ENCODE measurements at places on chromosomes 16 and 17.

DNA sequence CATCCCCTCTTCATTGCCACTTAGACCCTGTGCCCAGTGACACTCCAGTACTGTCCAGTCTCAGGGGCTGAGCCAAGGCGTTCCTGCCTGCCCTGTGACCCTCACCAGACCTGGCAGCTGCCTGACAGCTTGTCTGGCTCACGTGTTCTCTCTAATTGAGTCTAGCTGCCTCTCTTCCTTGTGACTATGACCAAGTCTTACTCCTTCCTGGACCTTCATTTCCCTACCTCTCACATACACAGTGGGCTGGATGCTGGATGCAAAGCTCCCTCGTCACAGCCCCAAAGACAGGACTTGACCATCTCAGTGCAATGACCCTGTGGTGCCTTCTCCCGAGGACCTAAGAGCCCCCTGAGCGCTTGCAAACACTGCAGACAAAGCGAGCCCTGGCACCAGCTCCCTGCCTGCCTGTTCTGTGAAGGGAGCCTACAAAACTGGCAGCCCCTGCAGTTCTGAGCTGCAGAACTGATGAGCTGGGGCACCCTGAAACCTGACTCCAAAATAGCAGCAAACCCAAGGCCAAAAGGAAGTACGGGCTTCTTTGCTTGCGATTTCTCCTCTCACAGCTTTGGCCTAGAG lies 1.7 kb downstream of the DEXI start:
- peak; percentile 50 for DNase-seq

GRCh38 chr16:84049403-84050060 lies 6.9 kb upstream of the SLC38A8 start:
- no peak for DNase-seq

DNA sequence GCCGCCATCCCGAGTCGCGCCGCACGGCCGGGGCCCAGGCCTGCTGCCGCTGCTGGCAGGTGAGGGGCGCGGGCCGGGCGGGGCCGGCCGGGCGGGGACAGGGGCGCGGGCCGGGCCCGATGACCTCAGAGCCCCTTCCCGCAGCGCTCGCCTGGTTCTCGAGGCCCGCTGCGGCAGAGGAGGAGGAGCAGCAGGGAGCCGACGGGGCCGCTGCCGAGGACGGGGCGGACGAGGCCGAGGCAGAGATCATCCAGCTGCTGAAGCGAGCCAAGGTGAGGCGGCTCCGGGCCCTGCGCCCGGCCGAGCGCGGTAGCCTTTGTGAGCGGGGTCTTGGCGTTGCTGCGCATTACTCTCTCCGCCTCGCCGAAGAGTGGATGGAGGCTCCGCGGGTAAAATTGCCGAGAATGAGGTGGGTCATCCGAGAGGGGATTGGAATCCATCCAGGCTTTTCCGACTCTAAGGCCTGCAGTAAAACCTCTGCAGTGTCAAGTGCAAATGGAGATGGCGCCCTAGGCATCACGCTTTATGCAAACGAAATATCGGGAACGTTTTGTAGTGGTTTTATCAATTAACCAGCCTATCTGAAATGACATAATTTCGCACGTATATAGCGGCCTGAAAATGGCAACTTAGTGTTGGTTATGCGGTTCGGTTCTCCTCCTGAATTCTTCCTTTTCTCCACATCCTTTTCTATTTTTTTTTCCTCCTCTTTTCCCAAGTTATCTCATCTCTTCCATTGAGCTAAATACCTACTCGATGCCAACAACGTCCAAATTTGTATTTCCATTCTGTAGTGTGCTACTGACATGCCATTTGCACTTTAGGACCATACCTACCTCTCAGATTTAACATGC lies 577 bp downstream of the TTC19 start:
- peak; percentile 34 for DNase-seq

- no peak for DNase-seq
These were observed 6.7 kb upstream of the NUDT16L1 start for GRCh38 chr16:4686497-4687210.

- peak; percentile 74 for DNase-seq
These were observed 102.4 kb downstream of the MAP2K6 start for GRCh38 chr17:69516911-69517310.

- peak; percentile 41 for DNase-seq
These were observed 1.8 kb downstream of the KCNJ2 start for GRCh38 chr17:70171159-70171558.

DNA sequence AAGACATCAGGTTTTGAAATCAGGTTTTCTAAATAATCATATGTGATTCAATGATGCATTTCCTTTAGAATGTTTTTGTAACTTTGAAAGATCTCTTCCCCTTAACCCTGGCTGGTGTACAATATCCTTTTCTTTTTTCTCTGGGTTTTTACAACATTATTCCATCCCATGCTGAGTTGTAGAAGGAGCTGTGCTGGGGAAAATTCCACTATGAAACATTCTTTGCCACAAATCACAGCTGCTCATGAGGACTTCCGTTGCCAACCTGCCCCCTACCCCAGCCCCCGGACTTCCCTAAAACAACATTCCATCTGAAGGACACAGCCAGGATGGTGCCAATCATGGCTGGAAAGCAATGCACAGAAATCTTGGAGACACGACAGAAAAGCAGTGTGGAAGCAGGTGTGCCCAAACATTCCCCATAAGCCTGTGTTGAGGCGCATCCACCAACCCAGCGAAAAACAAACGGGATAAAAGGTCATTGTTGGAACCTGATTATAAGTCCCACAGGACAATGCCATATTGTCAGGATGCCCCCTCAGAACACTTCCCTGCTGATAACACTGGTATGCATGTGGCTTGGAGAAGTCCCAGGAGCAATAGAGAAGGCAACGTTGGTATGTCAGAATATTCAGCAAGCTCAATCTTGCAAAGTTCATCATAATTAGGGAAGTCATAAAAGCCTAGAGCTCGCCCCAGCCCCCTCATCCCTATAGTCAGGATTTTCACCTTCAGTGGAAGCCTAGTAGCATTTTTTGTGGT lies 475.0 kb downstream of the HS3ST3B1 start:
- DNase-seq, result no peak

- no peak for DNase-seq
These were observed 76.0 kb downstream of the CMIP start for GRCh38 chr16:81520560-81521135.

- no peak for DNase-seq
These were observed 3.4 kb downstream of the VPS4A start for GRCh38 chr16:69314534-69314933.

All from inflammatory macrophage treated with lipopolysaccharide for 4 hours (primary cell).